Fibroblast of lung (primary cell): ENCODE measurements at places on chromosomes 6 and 20. TPM values are rescaled to one million over a fixed set of nuclear protein-coding genes. Genes with fewer than 3 reads are reported as not detected.
A peak's percentile ranks its signal among the peaks of the same experiment; 100 is the strongest.

TRIM15 gene
- total RNA-seq, result not detected in 2 replicates

NCOA7 gene
- total RNA-seq, result 38.5 and 49.9 TPM in 2 replicates

GGT7 gene
- 9.5 and 15.2 TPM in 2 replicates for total RNA-seq

BAG2 gene
- total RNA-seq, result 22.1 and 31.5 TPM in 2 replicates

DNA sequence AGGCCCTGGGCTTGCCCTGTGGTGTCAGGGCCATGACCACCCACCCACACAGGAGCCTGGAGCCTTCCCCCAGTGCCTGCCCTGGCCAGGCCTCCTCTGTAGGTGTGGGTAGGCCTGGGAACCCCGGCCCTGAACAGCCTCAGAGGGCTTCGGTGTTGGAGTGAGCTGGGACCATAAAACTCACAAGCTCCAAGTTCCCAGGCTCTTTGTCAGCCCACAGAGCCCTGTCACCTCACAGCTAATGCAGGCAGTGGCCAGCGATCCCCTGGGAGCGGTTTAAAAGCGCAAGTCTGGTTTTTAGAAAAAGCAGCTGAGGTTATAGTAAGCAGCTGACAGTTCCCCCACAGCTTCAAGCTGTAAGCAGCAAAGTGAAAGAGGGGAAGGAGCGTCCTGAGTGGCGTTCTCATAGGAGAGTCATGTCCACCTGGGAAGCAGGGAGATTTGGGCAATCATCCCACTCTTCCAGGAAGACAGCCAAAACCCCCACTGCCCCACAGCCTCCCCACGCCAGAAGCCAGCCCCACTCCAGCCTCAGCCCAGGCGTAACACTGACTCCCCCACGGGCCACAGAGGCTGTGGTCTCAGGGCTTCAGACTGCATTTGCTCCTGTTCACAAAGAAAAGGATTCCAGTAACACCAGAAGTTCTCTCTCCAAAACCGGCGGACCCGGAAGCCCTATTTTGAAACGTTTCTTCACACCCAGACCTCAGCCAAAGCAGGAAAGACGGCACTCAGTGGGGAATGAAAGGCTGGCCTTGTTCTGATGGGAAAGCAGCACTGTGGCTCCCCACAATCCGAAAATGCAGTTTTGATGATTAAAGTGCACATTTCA, 34.3 kb upstream of the FOXC1 start:
- DNase-seq, result peak; percentile 52

GRCh38 chr6:47161176-47161687, 119.1 kb upstream of the ADGRF1 start:
- DNase-seq, result peak; percentile 56

DNA sequence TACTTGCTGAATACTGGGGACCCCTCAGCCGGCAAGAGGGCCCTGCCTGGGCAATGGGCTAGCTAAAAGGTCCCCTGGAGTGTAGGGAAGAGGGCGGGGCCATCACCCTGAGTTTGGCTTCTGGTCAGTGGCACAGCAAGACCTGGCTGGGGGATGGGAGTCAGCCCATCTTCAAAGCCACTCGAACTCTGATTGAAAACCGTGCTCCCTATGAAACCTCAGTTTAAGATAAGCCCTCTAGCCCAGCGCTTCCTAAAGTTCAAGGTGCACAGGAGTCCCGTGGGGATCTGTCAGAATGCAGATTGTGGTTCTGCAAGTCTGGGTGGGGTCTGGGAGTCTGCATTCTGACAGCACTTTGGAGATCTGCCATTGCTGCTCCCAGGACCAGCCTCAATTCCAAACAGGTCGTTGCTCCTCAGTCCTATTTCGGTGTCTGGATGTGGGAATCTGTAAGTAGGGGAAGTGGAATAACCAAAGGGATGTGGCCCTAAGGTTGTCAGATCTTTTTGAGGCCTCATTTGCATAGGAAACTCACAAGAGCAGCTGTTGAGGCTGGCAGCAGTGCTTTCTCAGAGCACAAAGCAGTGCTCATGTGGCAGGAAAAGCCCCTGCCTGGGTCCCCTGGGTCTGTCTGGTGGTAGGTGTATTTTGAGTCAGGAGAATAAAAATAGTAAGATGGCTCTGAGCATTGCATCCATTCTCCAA, 85.3 kb upstream of the SCP2D1 start:
- DNase-seq, result no peak

DNA sequence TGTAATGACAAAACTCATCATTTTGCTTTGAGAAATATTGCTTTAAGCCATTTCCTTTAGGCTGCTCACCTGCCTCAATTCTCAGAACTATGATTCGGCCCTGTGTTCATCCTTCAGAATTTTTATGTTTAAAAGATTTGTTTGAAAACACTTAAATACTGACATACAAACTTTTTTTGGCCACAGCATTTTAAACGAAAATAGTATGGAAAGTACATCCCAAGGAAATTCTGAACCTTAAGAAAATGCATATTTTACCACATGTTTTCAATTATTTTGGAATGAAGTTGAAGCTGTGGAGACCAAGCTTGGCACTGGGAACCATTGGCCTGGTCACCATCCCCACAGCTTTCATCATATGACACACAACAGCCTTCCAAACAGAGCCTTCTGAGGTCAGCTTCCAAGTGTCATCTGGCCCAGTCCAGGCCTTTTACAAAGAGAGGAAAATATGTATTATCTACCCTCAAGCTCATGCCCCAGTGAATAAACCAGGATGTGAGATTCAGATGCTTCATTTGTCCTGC, 83.3 kb downstream of the SOD2 start:
- peak; percentile 3 for DNase-seq
